COR-L47 (cell line): ENCODE measurements at places on chromosomes 7 and 10.

- no peak for DNase-seq
Measured at GRCh38 chr7:77802557-77803405, 4.2 kb downstream of the PHTF2 start.

- no peak for DNase-seq
Measured at GRCh38 chr7:37365405-37365804, 83.3 kb downstream of the ELMO1 start.

GRCh38 chr10:14926061-14926470 lies 27.8 kb downstream of the DCLRE1C start:
- no peak for DNase-seq

GRCh38 chr7:45709168-45710042 lies 135.2 kb downstream of the ADCY1 start:
- no peak for DNase-seq

DNA sequence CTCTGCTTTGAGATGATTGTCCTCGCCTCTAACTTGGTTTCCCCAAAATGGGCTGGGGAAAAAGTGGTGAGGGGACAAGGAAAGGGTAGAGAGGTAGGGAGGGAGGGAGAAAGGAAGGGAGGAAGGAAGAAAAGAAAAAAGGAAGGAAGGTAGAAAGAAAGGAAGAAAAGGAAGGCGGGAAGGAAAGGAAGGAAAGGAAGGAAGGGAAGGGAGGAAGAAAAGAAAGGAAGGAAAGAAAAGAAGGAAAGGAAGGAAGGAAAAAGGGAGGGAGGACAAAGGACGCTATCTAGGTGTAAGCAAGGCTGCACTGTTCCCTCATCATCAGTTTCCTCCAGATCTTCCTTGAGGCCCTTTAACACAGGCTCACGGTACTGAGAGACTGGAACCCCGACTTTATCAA lies 2.2 kb downstream of the GNA12 start:
- DNase-seq = no peak

DNA sequence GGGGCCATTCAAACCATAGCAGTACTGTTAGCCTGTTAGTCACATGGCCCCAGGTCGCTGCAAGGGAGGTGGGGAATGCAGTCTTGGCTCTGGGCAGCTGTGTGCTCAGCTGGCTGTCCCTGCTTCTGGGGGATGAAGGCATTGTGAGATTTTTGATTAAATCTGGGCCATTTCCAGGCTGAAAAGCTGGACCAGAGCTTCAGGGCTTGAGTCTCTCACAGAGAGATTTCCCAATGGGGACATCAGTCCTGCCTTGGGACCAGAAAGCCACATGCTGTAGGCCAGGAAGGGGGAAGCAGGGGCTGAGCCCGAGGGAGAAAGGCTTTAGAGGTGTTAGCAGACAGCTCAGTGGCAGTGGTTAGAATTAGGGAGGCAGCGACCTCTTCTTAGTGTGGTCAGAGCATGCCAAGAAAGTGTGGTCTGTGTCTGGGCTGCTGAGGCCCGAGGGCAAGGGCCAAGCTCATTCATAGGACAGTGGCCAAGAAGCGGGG lies 33.6 kb downstream of the PALD1 start:
- DNase-seq = no peak
